ENCODE measurements at places on chromosomes 16 and 17. TPM values are rescaled to one million over a fixed set of nuclear protein-coding genes. Genes with fewer than 3 reads are reported as not detected.

- DNase-seq = no peak
Observed at GRCh38 chr16:58753711-58754134, 19.6 kb upstream of the GOT2 start.

DNA sequence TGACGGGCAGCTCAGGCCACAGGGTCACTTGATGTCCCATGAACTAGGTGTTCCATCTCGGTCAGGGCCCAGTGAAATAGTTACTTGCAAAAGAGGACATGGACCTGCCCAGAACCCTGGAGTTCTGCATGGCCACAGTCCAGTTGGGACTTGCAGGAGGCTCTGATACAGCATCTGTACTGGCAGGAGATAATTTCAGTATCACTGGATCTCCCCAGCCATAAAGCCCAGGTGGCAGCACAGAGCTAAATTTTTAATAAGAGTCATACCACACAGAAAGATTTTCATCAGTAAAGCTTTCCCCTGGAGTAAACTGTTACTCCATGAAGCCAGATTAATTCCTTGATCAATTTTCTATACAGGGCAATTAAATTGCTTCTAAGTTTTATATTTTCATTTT, 18.0 kb upstream of the SLC16A5 start:
- no peak for DNase-seq

Gene SDK2
- 0.66 TPM for total RNA-seq

DNA sequence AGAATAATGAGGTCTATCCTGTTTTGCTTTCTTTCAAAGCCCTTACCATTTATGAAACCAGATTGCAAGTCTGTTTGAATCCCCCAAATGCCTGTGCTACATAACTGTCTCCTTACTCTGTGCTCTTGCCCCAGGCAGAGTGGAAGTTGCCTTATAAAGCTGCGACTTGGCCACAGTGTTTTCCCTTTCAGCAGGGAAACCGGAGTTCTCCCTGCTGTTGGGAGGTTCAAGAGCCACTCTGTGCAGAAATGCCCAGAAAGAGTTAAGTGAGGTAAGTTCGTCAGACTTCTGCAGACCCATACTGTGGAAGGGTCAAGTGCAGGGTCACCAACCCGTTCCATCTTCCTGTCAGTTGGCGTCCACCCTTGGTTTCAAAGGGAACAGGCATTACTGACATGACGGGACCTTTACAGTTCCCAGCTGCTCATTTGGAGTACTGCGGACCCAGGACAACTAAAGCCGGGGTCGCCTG, 508.9 kb downstream of the WWOX start:
- no peak for DNase-seq

DNA sequence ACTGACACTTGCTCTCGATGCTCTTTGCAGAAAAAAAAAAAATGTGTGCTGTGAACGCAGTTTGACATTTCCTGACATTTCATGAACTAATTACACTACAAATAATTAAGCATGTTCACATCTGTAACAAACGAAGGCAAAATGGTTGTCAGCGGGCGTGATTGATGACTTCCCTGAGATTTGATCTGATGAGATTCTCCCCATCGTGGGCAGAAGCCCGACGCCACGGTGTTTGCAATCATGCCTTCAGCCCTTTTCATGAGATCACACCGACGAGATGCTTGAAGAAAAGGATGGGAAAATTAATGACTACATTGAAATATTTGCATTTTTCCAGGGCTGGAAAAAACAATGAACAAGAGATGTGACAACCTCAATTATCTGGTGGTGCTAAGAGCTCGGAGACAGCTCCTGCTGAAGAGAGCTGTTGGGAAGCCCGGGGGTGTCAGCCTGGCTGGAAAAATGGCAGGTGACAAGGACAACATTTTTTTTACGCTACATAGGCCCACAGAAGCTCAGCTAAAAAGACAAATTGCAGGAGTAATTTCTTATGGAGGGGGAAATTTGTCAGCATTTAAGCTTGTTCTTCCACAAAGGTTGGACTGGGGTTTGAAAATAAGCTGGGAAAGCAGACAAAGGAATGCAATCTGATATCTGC, 259.4 kb upstream of the IRX3 start:
- DNase-seq = no peak

DNA sequence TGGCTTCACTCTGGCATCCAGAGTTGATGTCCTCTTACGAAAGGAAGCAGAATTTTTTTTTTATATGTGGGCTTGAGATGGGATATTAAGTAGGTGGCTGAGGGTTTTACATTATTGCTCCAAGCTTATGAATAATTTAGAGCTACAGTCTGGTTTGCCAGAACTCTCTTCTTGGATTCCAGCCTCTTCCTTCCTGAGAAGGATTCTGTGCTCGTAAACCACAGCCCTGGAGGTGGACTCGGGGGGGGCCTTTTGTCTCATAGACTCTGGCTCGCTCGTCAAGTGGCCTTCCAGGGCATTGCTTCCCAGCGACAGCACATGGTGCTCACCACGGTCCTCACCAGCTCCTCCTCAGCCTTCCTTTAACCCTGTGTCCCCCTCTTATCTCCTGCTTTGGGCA, 43.2 kb downstream of the TMEM11 start:
- DNase-seq = no peak

- DNase-seq = no peak
Observed at GRCh38 chr17:11999696-12000095, 2.4 kb upstream of the ZNF18 start.

GRCh38 chr16:3748307-3748706, 31.0 kb upstream of the TRAP1 start:
- no peak for DNase-seq

DNA sequence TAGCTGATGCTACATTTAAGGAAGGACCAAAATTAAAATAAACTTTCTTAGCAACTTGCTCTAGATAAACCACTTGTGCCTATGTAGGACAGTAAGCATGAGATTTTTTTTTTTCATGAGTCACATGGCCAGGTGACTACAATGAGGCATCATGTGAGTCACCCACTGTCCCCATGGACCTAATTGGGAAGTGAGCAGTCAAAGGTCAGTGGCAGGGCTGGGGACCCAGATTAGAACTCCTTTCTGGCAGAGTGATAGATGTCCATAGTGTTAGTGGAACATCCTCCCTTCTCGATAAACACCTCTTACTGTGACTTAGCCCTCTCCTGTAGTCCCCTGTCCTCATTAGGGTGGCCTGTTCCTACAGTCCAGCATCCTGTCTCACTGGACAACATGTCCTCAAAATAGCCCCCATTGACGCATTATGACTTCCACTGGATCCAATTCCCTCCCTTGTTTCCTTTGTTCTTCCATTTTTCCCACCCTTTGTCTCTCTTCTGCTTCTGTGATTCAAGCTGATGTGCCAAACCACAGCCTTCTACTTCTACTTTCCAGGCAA, 12.4 kb downstream of the ITGB3 start:
- no peak for DNase-seq

Gene KRT24
- 0.14 TPM for total RNA-seq

GRCh38 chr16:67246756-67247191, 507 bp downstream of the FHOD1 start:
- DNase-seq = no peak

GRCh38 chr16:12403746-12404658, 399.7 kb downstream of the CPPED1 start:
- peak; percentile 46 for DNase-seq

GRCh38 chr17:28227316-28228108, 91.5 kb upstream of the TMEM97 start:
- peak; percentile 21 for DNase-seq

GRCh38 chr16:73544826-73545225, 496.9 kb upstream of the ZFHX3 start:
- no peak for DNase-seq

- no peak for DNase-seq
Observed at GRCh38 chr17:49741009-49741691, 22.8 kb downstream of the FAM117A start.

Gene CTRB2
- not detected for total RNA-seq
